Gastroesophageal sphincter (tissue), 4 donors: ENCODE measurements at places on chromosomes 5 and 9. TPM values are rescaled to one million over a fixed set of nuclear protein-coding genes. Genes with fewer than 3 reads are reported as not detected.
A peak's percentile ranks its signal among the peaks of the same experiment; 100 is the strongest.

- peak; percentile 52 for ATAC-seq
Measured at GRCh38 chr9:68493958-68494577, 46.6 kb downstream of the TMEM252 start.

DNA sequence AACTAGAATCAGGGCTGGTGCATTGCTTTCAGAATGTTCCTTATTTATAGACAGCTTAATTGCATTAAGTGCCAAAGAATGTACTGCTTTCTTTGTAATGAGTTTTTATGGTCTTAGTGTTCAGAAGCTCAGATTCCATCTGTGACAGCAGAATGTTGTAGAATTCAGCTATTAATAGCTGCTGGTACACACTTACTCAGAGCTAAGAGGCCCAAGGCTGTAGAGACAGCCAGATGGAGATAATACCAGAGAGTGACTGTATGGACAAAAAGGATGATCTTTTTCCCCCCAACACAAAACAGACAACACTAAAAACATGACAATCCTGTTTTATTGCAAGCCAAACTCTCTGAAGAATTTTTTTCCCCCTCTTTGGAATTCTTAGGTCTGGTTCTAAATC, 50.2 kb downstream of the PPP2R2B start:
- ATAC-seq, result no peak

Gene LMBRD2
- total RNA-seq, result 8.3 TPM

Gene PCDH12
- 6.8 TPM for total RNA-seq

Gene JADE2
- 113 TPM for total RNA-seq

Gene GFPT2
- 29.9 TPM for total RNA-seq
